Kidney glomerular epithelial cell (primary cell): ENCODE measurements at places on chromosomes 5 and 9.

DNA sequence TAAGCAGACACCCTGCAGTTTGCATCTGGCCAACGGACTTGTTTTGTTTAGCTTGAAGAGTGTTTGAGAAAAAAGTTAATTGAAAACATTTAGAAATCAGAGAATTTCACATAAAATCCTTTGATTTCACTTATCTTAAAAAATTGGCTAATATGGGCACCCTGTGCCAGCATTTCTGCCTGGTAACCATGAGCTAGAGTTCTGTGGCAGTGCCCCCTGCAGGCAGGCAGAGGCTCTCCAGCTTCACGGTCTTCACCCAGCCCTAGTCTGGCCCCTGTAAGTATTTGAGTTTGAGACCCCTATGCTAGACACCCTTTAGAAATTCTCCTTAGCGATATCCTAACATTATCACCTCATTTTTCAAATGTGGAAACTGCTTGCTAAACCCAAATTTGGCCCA is 18.8 kb upstream of the FANCC start:
- DNase-seq = no peak

GRCh38 chr5:136159457-136159856 is 26.8 kb downstream of the SMAD5 start:
- DNase-seq = peak; percentile 20

- DNase-seq = no peak
These were observed 239.0 kb downstream of the PBX3 start for GRCh38 chr9:125985998-125986655.

- no peak for DNase-seq
These were observed 6.9 kb downstream of the NKX2-5 start for GRCh38 chr5:173228107-173228506.
